ENCODE measurements at places on chromosomes 11 and 22. TPM values are rescaled to one million over a fixed set of nuclear protein-coding genes. Genes with fewer than 3 reads are reported as not detected.

The CFAP68 gene
- 14.3 TPM for total RNA-seq

The LRRC75B gene
- total RNA-seq, result 16.0 TPM

The APOL5 gene
- 0.44 TPM for total RNA-seq

The OR56A1 gene
- total RNA-seq, result 0.11 TPM

The MS4A1 gene
- total RNA-seq, result 0.93 TPM

The TMPRSS13 gene
- 1.7 TPM for total RNA-seq

The OR4C13 gene
- total RNA-seq, result not detected

The ZP1 gene
- total RNA-seq, result not detected

The CARNS1 gene
- total RNA-seq, result 5.1 TPM

The AMOTL1 gene
- total RNA-seq, result 89.6 TPM

The TRPC6 gene
- total RNA-seq, result 11.6 TPM

The HEPN1 gene
- not detected for total RNA-seq

The HARBI1 gene
- total RNA-seq, result 4.4 TPM

The KIAA0930 gene
- 35.2 TPM for total RNA-seq

The RFPL3 gene
- total RNA-seq, result not detected
